ENCODE measurements at places on chromosomes 11 and 22.

- no peak for DNase-seq
Observed at GRCh38 chr11:43573873-43574272, 106.7 kb upstream of the HSD17B12 start.

DNA sequence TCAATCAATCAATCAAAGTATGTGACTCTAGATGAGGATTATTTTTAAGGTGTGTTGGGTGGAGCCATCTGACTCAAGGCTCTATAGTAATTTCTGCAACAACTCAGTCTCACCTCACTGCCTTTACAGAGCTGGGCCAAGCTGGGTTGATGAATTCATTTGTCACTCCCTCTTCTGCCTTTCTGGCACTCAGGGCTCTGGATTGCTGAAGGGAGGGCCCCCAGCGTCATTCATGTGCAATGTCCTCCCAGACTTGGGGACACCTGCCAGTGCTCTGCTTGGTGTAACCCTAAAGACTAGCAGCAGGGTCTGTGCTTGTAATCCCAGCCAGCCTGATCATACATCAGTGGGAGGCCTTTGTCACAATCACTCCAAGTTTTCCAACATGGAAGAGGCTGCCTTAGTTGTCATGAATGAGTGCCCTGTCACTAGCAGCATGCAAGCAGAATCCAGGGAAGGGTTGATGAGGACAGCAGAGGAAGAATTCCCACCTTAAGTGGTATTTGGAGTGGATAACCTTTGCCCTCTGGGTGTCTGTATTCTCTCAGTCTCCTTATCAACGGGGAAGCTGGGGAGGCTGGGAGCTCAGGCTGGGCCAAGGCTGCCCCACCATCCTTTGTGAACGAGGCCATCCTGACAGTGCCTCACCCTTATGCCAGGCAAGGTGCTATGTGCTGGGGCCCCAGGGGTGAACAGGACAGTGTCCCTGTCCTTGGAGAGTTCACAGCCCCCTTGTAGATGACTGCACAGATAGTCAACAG lies 2.0 kb upstream of the TP53I11 start:
- DNase-seq, result no peak

- peak; percentile 71 for DNase-seq
Observed at GRCh38 chr22:36244522-36245391, 5.4 kb upstream of the APOL2 start.

DNA sequence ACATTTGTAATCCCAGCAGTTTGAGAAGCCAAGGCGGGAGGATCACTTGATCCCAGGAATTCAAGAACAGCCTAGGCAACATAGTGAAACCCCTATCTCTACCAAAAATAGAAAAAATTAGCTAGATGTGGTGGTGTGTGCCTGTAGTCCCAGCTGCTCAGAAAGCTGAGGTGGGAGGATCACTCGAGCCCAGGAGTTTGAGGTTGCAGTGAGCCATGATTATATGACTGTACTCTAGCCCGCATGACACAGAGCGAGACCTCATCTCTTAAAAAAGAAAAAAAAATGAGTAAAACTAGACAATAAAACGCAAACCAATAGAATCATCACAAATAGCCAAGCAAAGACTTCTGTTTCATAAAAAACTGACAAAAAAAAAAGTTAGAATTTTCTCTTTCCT lies 21.8 kb downstream of the NUCB2 start:
- DNase-seq, result no peak

GRCh38 chr22:27566602-27567001 lies 235.0 kb downstream of the MN1 start:
- no peak for DNase-seq

GRCh38 chr11:104390651-104391050 lies 226.7 kb upstream of the PDGFD start:
- no peak for DNase-seq

DNA sequence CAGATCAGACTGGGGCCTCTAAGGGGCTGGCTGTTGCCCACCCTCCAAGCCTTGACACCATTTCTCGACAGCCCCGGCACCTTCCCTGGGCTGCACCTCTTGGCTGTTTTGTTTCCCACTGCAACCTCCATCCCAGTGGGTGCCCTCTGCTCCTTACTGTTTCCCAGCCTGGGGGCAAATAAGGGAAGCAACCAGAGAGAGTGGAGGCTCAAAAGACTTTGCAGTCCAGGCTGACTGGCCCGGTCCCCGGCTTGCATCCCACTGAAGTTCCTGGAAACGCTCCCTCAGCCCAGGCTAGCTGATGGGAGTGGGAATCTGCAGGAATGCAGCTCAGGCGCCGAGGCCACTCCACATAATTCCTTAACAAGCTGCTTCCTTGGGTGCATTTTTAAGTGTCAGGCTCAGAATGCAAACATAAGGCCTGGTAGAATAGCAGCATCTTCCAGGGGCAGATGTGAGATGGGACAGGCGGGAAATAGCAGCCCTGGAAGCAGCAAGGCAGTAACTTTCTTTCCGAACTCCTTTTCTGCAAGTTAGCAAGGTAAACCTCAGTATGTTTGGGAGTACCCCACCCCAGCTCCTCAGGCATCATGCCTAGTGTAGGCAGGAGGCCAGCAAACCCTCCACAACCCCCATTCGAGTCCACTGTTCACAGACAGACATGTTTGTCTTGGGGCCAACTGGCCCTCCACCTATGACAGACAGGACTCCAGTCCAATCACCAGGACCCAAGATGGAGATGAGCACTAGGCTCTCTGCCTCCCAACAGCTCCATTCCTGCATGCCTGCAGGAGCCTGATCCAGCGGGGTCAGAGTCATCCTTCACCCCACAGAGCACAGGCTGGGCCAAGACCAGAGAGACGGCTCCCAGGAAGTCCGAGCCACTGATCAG lies 39.3 kb downstream of the RPL27A start:
- no peak for DNase-seq

GRCh38 chr11:15871904-15872626 lies 484.3 kb downstream of the SOX6 start:
- DNase-seq, result no peak

DNA sequence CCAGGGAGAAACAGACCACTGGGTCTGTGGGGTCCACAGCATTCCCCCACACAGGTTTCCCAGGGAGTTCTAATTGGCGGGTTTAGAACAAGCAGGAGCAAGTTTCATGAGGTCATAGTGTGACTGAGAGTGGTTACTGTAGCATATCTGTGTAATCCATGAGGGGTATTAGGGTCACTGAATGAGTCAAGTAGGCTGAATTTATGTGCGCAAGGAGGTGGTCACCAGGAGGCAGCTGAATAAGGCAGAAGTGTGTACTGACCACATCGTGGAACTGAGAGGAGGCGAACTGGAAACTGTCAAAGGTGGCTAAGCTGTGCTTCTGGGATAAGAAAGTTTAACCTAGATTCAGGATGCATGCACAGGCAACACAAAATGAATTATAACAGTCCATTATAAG lies 876.0 kb downstream of the METTL15 start:
- DNase-seq, result no peak

- DNase-seq, result no peak
Observed at GRCh38 chr11:1009371-1009770, 27.1 kb downstream of the MUC6 start.

GRCh38 chr11:12289667-12290476 lies 87.5 kb upstream of the PARVA start:
- DNase-seq, result no peak

- no peak for DNase-seq
Observed at GRCh38 chr11:84408946-84409411, 1122.8 kb upstream of the CCDC90B start.

DNA sequence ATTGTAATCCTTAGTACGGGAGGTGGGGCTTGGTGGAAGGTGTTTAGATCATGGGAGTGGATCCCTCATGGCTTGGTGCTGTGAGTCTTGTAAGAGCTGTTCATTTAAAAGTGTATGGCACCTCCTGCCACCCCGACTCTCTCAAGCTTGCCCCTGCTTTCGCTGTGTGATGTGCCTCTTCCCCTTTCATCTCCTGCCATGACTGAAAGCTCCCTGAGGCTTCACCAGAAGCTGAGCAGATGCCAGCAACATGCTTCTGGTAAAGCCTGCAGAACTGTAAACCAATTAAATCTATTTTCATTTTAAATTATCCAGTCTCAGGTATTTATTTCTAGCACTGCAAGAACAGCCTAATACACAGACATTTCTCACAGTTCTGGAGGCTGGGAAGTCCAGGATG lies 40.8 kb downstream of the GAB2 start:
- DNase-seq, result no peak

DNA sequence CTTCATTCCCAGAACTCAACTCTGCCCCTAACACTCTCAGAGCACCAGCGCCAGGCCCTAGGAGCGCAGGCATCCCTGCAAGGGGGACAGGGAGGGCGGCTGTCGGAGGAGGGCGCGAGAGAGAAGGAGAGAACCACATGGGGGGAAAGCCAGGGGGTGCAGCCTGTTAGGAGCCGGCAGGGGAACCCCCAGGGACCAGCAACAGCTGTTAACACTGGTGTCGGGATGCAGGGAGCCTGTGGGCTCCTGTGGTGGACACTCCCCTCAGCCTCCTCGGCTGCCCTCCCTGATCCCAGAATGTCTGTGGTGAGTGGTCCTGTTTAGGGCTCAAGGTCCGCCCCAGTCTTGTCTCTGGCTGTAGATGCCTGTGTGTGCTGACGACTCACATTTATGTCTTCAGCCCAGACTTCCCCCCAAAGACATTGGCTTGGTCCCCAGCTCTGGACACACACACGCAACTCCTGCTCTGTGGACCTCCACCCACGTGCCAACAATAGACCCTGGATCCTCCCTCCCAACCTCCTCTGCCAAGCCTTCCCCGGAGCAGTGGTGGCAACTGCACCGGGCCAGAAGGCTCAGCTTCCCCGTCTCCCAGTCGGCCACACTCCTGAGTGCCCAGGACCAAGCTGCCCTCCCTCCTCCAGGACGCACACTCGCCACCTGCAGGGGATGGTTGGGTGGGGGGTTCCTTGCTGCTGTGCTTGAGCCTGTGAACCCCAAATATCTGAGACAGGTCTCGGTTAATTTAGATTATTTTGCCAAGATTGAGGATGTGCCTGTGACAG lies 817 bp upstream of the IFITM5 start:
- no peak for DNase-seq

Data from NCI-H2171 treated with DMSO at 0.1 percent for 48 hours (cell line).